Fibroblast of skin of right quadriceps (primary cell): ENCODE measurements at places on chromosomes 13 and 19.

DNA sequence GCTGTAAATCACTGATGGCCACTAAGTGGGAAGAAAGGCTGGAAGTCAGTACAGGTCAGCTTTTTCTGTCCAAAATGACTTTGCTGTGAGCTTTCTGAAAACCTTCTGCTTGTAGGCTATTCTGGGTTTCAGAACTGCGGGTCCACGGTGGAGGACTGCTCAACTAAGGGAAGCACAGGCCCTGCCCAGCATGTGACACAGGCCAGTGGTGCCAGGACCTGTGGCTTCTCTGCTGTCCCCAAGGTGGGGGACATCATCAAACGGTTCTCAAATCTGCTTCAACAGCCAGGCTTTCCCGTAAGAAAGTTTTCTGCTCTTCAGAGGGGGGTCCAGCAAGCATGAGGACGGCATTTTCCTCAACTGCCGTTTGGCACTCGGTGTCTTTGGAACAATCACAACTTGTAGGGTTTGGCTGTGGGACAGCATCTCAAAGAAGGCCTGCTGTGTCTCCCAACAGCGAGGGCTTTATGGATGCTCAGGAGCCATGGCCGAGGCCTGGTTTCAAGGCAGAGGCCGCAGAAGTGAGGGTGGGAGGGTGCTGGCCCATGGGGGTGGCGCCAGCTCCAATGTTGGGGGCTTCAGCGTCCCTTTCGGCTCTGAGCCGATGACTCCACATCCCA lies 3.8 kb downstream of the SGTA start:
- no peak for DNase-seq

GRCh38 chr19:1236576-1236975 lies 1.2 kb downstream of the CBARP start:
- DNase-seq = no peak

DNA sequence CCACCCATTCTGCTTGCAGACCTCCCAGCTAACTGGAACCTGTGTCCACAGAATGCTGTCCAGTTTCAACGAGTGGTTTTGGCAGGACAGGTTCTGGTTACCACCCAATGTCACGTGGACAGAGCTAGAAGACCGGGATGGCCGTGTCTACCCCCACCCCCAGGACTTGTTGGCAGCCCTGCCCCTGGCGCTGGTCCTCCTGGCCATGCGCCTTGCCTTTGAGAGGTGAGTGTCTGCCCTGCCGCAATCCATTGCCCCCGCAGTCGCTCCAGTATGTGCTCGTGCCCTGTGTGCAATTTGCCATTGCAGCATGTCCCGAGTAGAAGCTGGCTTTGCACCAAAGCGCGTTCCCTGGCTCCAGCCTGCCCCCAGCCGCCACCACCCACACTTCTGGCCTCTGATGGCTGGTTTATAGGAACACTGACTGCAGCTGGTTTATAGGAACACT lies 41.9 kb downstream of the CERS4 start:
- DNase-seq = no peak

DNA sequence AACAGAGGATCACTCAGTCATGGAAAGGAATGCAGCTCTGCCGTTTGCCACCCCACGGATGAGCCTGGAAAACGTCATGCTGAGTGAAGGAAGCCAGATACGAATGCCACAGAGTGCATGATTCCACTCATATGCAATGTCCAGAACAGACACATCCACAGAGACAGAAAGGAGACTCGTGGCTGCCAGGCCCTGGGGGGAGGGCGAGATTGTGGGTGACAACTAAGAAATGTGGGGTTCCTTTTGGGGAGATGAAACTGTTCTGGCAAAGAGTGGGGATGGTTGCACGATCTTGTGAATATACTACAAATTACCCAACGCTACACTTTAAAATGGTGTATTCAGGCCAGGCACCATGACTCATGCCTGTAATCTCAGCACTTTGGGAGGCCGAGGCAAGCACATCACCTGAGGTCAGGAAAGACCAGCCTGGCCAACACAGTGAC lies 27.2 kb upstream of the NAPA start:
- DNase-seq = peak; percentile 40

DNA sequence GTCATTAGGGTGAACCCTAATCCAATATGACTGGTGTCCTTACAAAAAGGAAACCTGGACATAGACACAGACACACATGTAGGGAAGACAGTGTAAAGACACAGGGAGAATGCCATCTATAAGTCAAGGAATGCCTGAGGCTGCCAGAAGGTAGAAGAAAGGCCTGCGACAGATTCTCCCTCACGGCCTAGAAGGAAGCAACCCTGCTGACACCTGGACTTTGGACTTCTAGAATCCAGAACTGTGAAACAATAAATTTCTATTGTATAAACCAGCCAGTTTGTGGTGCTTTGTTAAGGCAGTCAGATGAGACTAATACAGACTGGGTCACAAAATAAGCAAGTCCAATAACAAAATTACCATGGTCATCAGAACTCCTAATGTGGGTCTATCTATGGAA lies 120.4 kb downstream of the ENOX1 start:
- no peak for DNase-seq

DNA sequence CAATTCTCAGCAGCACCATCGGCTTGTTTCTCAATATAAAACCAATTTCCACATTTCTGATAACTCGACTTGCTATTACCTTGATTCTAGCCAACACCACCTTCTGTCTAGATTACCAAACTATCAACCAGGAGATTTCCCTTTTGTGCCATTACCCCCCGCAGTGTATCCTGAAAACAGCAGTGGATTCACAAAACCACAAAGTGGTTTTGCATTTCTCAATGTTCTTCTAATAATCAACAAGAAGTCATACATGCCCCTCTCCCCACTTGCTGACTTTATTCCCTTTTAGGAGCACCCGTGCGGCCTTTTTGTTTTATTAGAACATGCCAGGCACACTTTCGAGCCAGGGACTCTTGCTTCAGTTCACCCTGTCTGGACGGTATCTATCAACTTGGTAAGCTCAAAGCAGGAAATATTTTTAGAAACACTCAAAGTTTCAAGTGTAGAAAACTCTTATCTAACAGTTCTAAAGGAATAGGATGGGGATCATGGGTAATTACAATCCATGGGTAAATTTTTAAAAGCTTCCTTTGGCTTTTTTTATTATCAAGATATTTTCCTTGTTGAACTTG lies 967.4 kb downstream of the EFNB2 start:
- DNase-seq = no peak

- DNase-seq = no peak
These were observed 2.8 kb downstream of the ERFL start for GRCh38 chr19:41925208-41926003.

- DNase-seq = no peak
These were observed 615.4 kb upstream of the MIR17HG start for GRCh38 chr13:90732049-90732448.
